A673 (cell line): ENCODE measurements at places on chromosomes 16 and 17. TPM values are rescaled to one million over a fixed set of nuclear protein-coding genes. Genes with fewer than 3 reads are reported as not detected.

DNA sequence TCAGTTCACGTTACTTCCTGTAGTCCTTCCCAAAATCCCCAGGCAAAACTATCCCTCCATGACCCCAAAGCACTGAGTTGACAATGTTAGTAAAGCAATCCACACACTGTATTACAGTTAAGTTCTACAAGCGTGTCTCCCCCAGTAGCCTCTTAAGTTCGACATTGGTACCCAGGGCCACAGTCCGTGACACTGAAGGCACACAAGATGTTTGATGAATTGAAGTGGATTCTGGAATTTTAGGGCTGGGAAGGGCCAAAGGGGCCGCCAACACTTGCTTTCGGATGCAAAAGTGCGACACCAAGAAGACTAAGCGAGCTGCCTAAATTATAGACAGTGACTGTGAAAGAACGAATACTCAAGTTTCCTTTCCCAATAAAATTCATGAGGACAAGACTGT lies 1.5 kb downstream of the VPS35 start:
- DNase-seq: no peak

Gene SCGB1C2
- total RNA-seq: not detected in 2 replicates

GRCh38 chr16:74716355-74716754 lies 15.7 kb upstream of the MLKL start:
- no peak for DNase-seq

- no peak for DNase-seq
Observed at GRCh38 chr17:13590441-13590840, 11.3 kb downstream of the HS3ST3A1 start.

DNA sequence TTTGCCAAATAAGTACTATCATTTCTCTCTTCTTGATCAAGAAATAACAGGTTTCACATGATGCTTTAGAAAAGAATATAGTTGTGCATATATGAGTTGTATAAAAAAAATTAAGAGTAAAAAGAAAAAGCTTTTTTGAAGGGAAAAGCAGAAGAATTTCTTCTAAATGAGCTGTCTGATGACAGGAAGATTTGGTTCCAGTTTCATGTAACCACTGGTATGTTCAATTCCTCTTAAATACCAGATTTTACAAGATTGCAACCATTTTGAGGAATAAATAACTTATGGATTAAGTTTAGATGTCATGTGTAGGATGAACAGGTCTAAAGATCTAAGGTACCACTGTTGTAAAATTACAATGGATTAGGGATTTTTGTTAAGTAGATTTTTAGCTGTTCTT lies 45.0 kb downstream of the VMP1 start:
- DNase-seq: no peak

Gene KRT222
- not detected in 2 replicates for total RNA-seq

Gene ANTKMT
- 21.2 and 26.0 TPM in 2 replicates for total RNA-seq

- no peak for DNase-seq
Observed at GRCh38 chr17:36907407-36907806, 29.9 kb upstream of the LHX1 start.

GRCh38 chr17:79748295-79749099 lies 17.8 kb downstream of the ENPP7 start:
- no peak for DNase-seq

DNA sequence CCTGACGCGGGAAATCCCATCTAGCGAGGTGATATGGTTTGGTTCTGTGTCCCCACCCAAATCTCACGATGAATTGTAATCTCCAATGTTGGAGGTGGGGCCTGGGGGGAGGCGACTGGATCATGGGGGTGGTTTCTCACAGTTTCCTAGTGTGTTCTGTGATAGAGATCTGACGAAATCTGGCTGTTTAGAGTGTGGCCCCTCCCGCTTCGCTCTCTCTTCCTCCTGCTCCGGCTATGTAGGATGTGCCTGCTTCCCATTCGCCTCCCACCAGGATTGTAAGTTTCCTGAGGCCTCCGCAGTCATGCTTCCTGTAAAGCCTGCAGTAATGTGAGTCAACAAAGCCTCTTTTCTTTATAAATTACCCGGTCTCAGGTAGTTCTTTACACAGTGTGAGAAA lies 31.6 kb downstream of the IFT140 start:
- no peak for DNase-seq

- DNase-seq: peak; percentile 64
Observed at GRCh38 chr17:50272711-50273653, 1.3 kb upstream of the TMEM92 start.

DNA sequence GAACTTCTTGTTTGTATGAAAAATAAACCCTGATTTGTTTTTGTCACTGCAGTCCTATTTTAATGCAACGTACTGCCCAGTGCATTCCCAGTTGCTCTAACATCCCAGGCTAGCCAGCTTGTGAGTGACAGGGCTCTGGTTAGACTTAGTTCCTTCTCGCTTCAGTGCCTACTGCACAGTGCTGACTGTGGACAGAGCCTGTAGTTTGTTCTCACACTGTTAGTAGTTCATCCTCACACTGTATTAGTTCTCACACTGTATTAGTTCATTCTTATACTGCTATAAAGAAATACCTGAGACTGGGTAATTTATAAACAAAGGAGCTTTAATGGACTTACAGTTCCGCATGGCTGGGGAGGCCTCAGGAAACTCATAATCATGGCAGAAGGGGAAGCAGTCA lies 116.6 kb upstream of the SALL1 start:
- DNase-seq: no peak

DNA sequence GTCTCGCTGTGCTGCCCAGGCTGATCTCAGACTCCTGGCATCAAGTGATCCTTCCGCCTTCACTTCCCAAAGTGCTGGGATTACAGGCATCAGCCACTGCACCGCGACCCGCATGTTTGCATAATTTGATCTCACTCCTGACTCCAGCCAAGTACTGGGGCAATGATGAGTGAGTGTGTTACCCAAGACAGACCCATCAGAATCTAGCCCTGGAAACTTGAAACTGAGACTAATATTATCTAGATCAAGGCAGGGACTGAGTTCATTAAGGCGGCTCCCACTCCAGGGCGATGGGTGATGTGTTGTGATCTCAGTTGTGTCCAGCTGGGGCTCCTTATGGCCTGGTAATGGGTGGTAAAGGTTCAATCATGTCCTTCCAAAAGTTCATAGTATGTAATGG lies 53.4 kb downstream of the EMP2 start:
- DNase-seq: no peak

DNA sequence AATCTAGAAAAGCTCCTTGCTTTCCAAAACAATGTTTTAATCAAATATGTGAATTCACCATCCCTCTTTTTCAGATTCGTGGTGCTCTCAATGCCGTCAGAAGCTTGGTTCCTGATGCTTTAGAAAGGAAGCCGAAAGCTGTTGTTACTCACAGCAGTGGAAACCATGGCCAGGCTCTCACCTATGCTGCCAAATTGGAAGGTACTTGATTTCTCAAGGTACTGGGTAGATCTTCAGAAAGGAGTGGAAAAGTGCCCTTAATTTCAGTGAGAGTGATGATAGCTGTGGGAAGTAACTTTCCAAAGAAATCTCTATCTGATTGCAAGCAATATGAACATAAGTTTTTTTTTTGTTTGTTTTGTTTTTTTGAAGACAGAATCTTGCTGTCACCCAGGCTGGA lies 14.0 kb downstream of the SRR start:
- DNase-seq: no peak

Gene KLHDC4
- total RNA-seq: 83.3 and 86.6 TPM in 2 replicates

DNA sequence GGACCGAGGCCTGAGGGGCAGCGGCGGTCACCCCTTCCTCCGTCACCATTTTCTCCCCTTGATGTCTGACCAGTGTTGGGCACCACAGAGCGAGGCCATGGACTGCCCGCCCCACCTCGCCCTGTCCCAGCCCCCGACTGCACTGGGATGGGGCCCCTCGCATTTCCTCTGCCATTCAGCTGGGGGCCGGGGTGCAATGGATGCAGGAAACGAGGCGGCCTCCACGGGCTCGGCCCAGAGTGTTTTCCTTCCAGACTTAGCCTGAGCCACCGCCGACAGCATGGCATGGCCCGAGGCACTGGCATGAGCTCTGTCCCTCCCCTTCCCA lies 44.6 kb upstream of the ZC3H18 start:
- no peak for DNase-seq

DNA sequence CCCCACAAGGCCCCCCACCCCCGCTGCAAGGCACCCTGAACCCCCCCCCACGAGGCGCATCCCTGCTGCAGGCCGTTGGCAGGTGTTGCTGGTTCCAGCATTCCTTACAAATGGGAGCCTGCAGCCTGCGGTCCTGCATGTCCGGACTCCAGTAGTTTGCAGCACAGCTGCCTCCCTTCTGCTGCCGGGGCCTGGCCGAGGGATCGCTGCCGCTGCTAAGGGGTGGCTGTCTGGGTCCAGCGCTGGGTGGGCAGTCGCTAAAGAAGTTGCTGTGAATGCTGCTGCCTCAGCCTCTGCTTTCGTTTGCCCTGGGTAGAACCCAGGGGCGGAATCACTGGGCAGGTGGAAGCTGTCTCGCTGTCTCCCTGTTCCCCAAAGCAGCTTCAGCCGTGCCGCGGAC lies 11.8 kb downstream of the UTS2R start:
- DNase-seq: no peak

Gene RHBDF1
- 5.8 TPM in 2 replicates for total RNA-seq

Gene KRT9
- not detected in 2 replicates for total RNA-seq

Gene PSMD11
- 195 and 213 TPM in 2 replicates for total RNA-seq

DNA sequence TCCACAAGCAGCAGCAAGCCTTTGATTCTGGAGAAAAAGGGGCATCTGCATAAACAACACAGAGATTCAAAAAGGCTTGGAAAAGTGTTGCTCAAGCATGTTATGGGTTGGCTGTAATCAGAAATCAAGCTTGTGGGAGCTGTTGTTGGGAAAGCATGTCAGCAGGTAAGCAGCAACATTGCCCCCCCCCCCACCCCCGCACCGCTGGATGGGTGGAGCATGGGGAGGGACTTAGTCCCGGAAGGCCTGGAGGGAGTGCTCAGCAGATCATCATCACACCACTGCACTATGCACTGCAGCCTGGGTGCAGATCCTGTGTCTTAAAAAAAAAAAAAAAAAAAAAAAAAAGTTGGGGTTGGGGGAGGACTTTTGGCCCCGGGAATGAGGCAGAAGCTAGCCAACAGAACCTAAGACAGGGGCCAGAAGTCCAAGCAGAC lies 16.8 kb upstream of the AKAP1 start:
- DNase-seq: no peak

DNA sequence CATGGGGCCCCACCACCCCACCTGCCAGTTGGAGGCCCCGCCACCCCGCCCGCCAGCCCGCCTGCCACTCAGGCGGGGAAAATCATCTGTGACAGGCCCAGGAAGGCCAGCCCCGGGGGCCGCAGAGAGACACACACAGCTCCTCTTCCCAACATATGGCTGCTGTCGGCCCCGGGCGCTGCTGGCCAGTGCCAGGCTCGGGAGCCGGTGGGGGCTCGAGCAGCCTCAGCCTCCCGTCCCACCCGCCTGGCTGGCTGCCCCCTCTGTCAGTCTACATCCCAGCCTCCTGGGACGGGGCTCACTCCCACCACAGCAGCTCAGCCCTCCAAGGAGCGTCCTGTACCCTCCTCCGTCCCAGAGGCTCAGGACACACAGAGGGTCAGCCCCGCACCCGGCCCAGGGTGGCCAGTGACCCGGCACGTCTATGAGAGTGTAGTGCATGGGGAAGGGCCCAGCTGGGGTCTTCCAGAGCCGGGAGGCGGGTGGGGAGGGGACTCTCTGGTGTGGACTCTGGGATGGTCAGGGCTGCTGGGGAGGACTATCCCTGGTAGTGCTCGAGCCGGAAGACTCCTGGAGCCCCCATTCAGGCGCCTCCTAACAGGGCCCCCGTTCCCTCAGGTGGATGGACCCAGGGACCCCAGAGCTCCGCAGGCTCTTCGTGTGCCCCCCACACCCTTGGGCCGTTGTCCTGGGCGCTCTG lies 3.6 kb upstream of the PRR35 start:
- no peak for DNase-seq

- no peak for DNase-seq
Observed at GRCh38 chr17:41125064-41125463, 1.1 kb upstream of the KRTAP4-12 start.

DNA sequence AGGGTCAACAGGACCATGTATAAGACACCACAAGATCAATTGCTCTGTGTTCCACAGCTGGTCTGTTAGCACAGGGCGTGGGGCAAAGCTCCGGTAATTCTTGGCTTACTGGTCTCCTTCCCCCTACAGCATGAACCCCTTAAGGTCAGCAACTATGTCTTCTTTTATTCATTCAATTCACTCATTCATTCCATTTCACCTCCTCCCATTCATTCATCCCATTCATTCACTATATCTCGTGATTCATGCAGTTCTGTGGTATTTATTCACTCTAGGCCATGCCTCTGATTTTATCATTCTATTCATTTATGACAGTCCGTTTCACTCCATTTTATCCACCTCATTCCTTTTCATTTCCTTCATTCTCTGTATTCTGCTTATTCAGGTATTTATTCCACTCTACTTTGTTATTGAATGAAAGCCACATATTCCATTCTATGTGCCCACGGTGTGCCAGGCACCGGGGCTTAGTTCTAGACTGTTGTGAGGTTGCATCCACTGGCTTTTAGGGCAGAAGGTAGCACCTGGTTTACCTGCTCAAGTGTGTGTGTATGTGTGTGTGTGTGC lies 19.0 kb upstream of the WFDC1 start:
- DNase-seq: no peak
